ENCODE measurements at places on chromosomes 2 and 18.

DNA sequence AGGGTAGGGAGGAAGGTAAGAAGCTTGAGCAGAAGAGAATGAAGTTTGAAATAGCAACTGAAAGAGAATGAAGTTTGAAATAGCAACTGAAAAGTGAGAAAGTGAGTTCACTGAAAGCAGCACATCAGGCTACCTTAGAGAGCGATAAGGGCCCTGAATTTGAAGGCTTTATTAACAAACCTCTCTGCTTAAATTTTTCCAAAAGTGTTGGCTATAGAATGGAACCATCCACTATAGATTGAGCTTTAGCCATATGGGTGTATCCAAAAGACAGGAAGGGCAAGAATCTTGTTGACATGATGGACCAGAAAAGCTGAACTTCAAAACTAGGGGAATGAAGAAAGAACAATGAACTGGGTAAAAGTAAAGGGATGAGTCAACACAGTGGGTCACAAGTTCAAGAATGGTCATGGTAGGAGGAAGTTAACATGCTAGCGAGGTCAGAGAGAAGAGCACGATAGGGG lies 122.5 kb downstream of the ASXL3 start:
- no peak for DNase-seq

- DNase-seq, result no peak
Observed at GRCh38 chr2:98790221-98790620, 59.3 kb upstream of the MGAT4A start.

GRCh38 chr2:219570194-219570923 lies 980 bp downstream of the OBSL1 start:
- peak; percentile 84 for DNase-seq

DNA sequence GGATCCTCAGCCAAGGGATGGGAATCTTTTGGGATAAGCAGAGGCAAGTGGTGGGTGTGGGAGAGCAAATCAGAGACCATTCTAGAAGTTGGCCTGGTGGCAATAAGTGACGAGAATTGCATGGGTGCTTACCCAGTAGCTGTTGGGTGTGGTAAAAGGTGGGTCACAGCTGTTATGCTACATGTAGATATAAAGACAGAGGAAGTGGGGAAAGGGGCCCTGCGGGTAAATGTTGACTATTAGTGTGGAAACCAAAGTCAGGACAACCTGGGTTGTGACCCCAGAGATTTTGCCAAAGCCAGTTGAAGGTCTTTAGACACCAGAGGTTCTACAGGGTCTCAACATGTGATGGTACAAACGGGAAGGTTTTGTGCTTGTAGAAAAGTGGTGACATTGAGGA lies 443.6 kb upstream of the HNRNPA3 start:
- no peak for DNase-seq

DNA sequence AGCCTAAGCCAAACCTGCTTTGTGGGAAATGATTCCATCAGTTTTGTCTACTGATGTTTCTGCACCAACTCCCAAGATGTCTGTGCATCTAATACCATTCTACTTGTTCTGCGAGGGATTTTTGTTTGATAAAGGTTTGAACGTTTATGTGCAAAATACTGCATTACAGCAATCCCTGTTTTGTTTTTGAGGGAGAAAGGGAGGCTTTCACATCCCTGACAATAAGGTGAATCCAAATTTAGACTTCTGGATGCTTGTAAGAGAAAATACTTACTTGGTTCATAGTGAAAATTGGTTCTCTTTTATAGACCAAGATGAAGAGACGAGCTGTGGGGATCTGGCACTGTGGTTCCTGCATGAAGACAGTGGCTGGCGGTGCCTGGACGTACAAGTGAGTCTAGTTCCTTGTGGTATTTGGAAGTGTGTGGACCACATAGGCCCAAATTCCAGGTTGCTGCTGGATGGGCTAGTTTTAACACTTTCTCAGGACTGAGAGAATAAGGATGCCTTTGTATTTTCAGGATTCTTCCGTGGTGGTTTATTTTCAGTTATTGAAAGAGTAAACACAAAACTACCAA lies 1.1 kb downstream of the RPL37A start:
- DNase-seq, result no peak

- DNase-seq, result no peak
Observed at GRCh38 chr2:129071531-129071930, 752.9 kb upstream of the HS6ST1 start.

DNA sequence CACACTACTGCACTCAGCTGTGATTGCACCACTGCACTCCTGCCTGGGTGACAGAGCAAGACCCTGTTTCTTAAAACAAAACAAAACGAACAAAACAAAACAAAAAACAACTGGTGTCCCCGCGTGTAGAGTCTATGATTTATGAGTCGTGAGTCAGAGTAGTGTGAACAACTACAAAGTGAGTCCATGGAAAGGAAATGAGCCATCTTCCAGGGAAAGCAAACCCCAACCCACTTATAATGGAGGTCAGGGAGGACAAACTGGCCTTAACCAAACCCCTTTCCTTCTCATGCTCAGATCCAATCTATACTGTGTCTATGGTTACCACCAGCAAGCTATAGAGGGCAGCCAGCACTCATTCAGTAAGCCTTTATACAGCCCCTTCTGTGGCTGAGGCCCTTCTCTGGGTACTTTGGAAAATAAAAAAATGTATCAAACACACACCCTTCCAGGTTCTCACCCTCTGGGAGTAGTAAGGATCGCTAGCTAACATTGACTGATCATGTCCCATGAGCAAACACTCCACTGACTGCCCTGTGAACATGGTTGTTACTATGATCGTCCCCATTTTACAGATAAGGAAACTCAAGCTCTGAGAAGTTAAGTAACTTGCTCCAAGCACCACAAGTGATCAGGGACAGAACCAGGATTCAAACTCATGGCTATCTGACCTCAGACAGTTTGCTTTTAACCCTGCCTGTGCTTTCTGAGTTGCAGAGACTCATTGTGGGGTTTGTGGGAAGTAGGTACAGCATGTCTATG lies 24.7 kb upstream of the COLEC12 start:
- DNase-seq, result peak; percentile 32

- no peak for DNase-seq
Observed at GRCh38 chr2:222410534-222410933, 13.8 kb upstream of the SGPP2 start.

GRCh38 chr18:33201509-33201926 lies 239.0 kb downstream of the CCDC178 start:
- no peak for DNase-seq

GRCh38 chr2:38947241-38948239 lies 57.9 kb downstream of the ARHGEF33 start:
- peak; percentile 84 for DNase-seq

DNA sequence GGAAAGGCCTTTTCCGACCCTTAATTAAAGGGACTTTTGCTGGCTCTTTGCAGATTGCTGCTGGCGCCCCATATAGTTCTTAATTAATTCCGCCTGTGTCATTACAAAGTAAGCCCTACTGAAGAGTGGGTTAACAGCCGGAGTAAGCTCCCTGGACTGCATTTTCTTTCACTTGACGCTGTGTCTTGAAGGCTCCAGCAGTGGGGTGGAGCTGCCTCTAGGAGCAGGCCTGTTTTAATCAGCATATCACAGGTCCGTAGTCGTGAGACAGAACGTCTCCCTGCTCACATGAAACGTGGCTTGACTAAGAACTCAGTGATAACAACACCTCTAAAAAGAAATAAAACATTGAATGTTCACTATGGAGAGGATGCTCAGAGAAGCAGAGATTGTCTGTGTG lies 329.9 kb upstream of the RAB12 start:
- no peak for DNase-seq

- no peak for DNase-seq
Observed at GRCh38 chr2:62074233-62074632, 121.7 kb upstream of the B3GNT2 start.

GRCh38 chr18:7789856-7790552 lies 222.9 kb downstream of the PTPRM start:
- peak; percentile 47 for DNase-seq

DNA sequence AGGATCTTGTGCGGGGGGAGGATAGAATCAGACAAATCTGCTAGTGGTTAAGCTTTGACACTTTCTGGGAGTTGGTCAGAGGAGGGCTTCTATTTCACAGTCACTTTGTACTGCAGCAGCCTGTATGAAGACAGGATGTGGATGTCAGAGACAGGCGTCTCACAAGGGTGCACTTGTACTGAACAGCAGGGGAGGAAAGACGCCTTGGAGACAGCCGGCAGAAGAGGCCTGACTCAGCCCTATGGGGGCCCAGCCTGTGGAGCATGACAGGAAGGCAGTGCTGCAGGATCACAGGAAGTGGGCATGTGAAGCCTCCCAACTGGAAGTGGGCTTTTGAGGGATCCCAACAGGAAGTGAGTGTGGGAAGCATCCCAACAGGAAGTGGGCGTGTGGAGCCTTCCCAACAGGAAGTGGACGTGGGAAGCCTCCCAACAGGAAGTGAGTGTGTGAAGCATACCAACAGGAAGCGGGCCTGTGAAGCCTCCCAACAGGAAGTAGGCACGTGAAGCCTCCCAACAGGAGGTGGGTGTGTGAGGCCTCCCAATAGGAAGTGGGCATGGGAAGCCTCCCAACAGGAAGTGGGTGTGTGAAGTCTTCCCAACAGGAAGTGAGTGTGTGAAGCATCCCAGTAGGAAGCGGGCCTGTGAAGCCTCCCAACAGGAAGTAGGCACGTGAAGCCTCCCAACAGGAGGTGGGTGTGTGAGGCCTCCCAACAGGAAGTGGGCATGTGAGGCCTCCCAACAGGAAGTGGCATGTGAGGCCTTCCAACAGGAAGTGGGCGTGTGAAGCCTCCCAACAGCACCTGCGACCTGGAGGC lies 212.3 kb downstream of the SNTG2 start:
- DNase-seq, result no peak

GRCh38 chr18:41504316-41504715 lies 450.7 kb upstream of the PIK3C3 start:
- DNase-seq, result no peak

- no peak for DNase-seq
Observed at GRCh38 chr18:2083691-2084090, 487.6 kb downstream of the METTL4 start.

GRCh38 chr18:52288403-52289004 lies 51.5 kb upstream of the DCC start:
- no peak for DNase-seq

DNA sequence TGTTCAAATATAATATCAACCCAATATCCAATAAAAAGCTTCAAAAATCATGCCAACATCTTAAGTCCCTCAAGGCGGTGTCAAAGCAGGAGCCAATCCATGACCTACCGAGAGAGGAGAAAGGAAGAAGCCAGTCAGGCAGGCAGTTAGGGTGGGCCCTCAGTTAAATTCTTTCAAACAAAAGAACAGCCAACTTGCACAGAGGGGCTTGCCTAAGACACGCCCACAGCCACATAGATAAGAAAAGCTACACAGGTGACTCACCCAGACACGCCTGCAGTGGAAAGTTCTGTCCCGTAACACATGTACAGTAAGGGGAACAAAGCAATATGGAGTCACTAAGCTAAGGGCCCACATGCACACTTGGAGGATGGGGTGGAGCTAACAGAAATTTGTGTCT lies 61.3 kb downstream of the SP110 start:
- no peak for DNase-seq

GRCh38 chr2:241534293-241534692 lies 24.3 kb upstream of the BOK start:
- peak; percentile 3 for DNase-seq

- DNase-seq, result no peak
Observed at GRCh38 chr2:241843321-241844065, 15.2 kb downstream of the PDCD1 start.

GRCh38 chr2:80420530-80421208 lies 116.1 kb upstream of the LRRTM1 start:
- no peak for DNase-seq

GRCh38 chr2:151408788-151409600 lies 708 bp upstream of the RIF1 start:
- DNase-seq, result no peak

DNA sequence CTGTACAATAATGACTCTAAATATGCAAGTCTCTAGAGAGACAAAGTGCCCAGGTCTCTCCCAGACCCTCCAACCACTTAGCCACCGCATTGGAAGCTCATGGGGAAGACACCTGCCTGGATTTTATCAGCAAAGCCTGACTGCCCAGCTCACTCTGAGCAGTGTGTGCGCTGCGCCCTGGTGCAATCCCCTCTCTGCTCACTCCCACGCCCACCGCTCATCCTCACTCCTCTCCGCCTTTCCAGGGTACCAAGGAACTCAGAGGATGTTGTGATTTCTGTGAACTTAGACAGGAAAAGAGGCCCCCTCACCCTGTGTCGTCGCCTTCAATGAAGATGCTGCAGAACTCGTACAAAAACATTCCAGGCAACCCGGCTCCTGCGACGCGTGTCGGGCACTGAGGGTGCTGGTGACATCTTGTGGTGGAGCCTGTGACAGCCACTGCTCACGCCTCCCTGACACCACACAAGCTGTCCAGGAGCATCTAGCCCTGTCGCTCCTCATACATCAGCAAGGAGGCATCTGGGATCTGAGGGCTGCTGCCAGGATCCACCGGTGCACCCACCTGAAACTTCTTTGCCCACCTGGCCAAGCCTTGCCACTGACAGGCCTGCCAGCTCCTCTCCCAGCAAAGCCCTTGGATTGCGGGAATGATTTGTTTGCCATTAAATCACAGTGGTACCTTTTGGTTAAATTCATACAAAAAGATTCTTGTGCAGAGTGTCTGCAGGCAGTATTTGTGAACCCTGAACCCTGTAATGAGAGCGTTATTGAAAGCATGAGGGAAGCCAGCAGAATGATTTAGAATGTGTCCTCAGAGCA lies 220.4 kb downstream of the ZNF516 start:
- DNase-seq, result no peak

GRCh38 chr18:70068981-70069380 lies 121.3 kb upstream of the CD226 start:
- DNase-seq, result no peak

DNA sequence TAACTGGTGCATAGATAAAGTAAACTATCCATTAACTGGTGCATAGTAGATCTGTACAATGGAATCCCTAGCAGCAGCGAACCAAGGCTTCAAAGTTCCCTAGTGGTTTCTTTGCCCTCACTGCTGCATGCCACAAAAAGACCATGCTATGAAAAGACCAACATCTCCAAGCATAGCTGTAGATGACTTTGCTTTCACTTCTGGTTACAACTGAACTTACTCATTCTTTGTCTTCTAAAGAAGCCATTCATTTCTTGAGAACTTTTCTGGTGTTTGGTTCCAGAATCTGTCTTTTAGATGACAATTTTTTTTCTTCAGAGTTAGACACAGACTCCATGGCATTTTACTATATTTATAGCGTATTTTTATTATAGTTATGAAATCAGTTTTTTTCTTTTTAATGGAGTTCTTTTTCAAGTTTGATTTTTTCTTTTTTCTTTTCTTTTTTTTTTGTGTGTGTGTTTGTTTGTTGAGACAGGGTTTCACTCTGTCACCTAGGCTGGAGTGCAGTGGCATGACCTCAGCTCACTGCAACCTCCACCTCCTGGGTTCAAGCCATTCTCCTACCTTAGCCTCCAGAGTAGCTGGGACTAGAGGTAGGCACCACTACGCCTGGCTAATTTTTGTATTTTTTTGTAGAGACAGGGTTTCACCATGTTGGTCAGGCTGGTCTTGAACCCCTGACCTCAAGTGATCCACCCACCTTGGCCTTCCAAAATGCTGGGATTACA lies 63.6 kb downstream of the SLC35F5 start:
- no peak for DNase-seq

- DNase-seq, result no peak
Observed at GRCh38 chr2:30985493-30986230, 152.6 kb downstream of the GALNT14 start.
